ENCODE measurements at places on chromosomes 7 and 10. TPM values are rescaled to one million over a fixed set of nuclear protein-coding genes. Genes with fewer than 3 reads are reported as not detected.

- no peaks in the 10 kb centered on the region for H3K27me3 ChIP-seq
- no peak for DNase-seq
- H3K27ac ChIP-seq, result no peak overlapping the region
- H3K4me1 ChIP-seq, result no peaks in the 10 kb centered on the region
Observed at GRCh38 chr10:24096281-24096680, 112.7 kb upstream of the KIAA1217 start.

DNA sequence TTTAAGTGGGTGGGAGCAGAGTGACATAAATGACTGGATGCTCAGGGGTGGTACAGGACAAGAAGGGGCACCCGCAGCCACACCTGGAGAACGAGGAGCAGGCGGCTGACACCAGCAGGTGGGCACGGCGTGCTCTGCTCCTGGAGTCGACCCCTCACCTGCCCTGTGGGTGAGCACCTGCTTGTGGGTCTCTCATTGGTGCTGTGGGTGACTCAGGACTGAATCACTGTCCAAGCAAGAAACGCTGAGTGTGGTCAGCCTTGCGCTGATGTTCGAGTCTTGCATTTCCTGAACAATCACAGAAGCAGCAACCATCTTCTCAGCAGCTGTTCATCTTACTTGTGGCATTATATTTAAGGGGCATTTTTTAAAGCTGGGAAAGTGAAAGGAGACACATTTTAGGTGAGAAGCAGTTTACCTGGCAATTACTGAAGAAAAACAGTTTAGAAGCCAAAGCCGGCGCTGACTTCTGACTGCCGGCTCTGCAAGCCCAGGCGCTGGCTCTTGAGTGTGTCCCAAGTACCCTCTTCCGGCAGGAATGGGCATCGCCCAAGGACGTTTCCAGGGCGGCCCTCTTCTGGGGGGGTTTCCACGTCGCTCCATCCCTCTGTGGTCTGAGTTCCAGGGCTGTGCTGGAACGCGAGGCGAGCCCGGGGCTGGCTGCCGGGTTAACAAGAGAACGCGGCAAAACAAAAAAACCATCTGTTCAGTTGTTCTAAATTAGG, 145.2 kb upstream of the PFKP start:
- peaks cover 4% of the 10 kb centered on the region for H3K27me3 ChIP-seq
- no peaks in the 10 kb centered on the region for H3K36me3 ChIP-seq
- H3K4me3 ChIP-seq, result no peak overlapping the region
- H3K4me1 ChIP-seq, result no peaks in the 10 kb centered on the region

- H3K27me3 ChIP-seq, result no peaks in the 10 kb centered on the region
- no peak for DNase-seq
- H3K27ac ChIP-seq, result no peak overlapping the region
- peaks cover 5% of the 10 kb centered on the region for H3K4me1 ChIP-seq
Observed at GRCh38 chr10:127319271-127319670, 122.9 kb upstream of the INSYN2A start.

DNA sequence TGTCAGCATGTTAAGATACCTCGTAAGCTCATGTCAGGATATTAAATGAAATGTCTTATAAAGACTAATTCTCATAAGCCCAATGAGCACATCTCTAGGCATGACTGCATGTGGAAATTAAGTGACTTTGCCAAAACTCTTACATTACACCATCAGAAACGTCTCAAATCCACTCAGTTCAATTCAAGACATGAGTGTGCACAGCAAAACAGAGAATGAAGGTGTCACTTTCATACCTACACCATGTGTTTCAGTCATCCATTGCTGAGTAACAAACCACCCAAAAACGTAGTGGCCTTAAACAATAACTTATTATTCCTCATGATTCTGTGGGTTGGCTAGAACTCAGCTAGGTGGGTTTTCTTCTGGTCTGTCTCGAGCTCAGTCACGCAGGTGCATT, 99.8 kb downstream of the ATE1 start:
- no peaks in the 10 kb centered on the region for H3K36me3 ChIP-seq
- H3K27me3 ChIP-seq, result no peaks in the 10 kb centered on the region
- no peak overlapping the region for H3K4me3 ChIP-seq
- H3K27ac ChIP-seq, result no peak overlapping the region
- no peaks in the 10 kb centered on the region for H3K4me1 ChIP-seq

The PNLIPRP3 gene
- not detected for total RNA-seq

GRCh38 chr10:121369616-121370015, 228.6 kb downstream of the FGFR2 start:
- H3K27me3 ChIP-seq, result no peaks in the 10 kb centered on the region
- DNase-seq, result peak; percentile 69
- no peaks in the 10 kb centered on the region for H3K4me1 ChIP-seq
- no peak overlapping the region for H3K4me3 ChIP-seq
- H3K36me3 ChIP-seq, result no peaks in the 10 kb centered on the region

The RADIL gene
- 6.6 TPM for total RNA-seq

DNA sequence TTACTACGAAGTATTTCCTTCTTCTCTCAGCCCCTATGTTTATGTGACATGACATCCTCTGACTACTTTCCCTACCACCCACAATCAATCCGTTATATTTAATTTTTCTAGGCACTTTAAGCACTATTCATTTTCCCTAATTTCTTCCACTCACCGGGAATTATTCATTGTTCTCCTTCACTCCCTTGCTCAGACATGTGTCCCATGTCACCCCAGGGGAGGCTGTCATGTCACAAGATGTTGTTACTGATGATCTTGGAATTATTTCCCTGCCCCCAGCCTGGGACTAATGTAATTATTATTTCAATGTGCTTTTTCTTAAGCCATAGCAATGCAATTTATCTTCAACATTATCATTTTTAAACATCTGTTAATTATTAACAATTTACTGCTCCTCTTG, 317.2 kb downstream of the PHF14 start:
- H3K27me3 ChIP-seq, result no peaks in the 10 kb centered on the region
- H3K36me3 ChIP-seq, result no peaks in the 10 kb centered on the region
- H3K4me1 ChIP-seq, result no peaks in the 10 kb centered on the region
- no peak overlapping the region for H3K27ac ChIP-seq
- DNase-seq, result no peak

- H3K4me3 ChIP-seq, result no peak overlapping the region
- DNase-seq, result no peak
- no peaks in the 10 kb centered on the region for H3K27me3 ChIP-seq
- peaks cover 37% of the 10 kb centered on the region for H3K36me3 ChIP-seq
- no peaks in the 10 kb centered on the region for H3K4me1 ChIP-seq
- H3K27ac ChIP-seq, result no peak overlapping the region
Observed at GRCh38 chr7:149016876-149017275, 11.4 kb downstream of the PDIA4 start.

GRCh38 chr7:94296881-94297280, 97.8 kb upstream of the COL1A2 start:
- no peaks in the 10 kb centered on the region for H3K27me3 ChIP-seq
- no peak overlapping the region for H3K4me3 ChIP-seq
- no peak overlapping the region for H3K27ac ChIP-seq
- peaks cover 10% of the 10 kb centered on the region for H3K4me1 ChIP-seq
- no peak for DNase-seq
- no peaks in the 10 kb centered on the region for H3K36me3 ChIP-seq

DNA sequence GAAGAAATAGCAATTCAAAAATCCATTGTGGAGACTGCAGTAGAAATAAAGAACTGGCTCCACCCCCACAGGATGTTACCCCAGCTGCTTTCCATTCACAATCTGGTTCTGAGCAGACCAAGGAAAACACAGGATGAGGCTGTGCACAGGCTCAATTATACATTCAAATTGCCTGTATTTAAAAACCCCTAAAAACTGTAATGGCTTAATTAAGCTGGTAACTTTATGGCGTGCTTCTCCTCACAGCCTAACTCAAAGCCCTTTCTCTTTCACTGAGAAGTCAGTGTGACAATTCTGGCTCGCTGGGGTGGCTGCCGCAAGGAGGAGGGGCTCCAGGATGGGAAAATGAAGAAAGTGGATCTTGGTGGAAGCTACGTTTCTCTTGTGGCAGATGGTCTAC, 1191.1 kb downstream of the SORCS1 start:
- H3K27ac ChIP-seq, result no peak overlapping the region
- H3K36me3 ChIP-seq, result no peaks in the 10 kb centered on the region
- H3K4me1 ChIP-seq, result no peaks in the 10 kb centered on the region
- H3K4me3 ChIP-seq, result no peak overlapping the region

The LRRD1 gene
- total RNA-seq, result 0.63 TPM

DNA sequence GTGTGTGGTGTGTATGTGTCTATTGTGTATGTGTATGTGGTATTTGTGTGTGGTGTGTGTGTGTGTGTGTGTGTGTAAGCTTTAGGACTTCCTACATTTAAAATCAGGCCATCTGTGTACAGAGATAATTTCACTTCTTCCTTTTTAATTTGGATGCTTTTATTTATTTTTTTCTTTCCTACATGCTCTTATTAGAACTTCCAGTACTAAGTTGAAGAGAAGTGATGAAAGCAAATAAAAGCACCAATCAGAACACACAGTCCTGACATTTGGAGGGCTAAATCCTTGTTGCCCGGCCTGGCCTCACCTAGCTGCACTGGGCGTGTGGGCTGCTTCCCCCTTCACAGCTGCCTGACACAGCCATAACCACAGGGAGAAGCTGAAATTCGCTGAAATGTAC, 3.8 kb upstream of the MRC1 start:
- no peak overlapping the region for H3K27ac ChIP-seq
- no peaks in the 10 kb centered on the region for H3K36me3 ChIP-seq
- H3K27me3 ChIP-seq, result no peaks in the 10 kb centered on the region
- no peak overlapping the region for H3K4me3 ChIP-seq

The VWDE gene
- total RNA-seq, result 0.68 TPM

The CNTNAP2 gene
- 45.3 TPM for total RNA-seq

The TM9SF3 gene
- 89.5 TPM for total RNA-seq

DNA sequence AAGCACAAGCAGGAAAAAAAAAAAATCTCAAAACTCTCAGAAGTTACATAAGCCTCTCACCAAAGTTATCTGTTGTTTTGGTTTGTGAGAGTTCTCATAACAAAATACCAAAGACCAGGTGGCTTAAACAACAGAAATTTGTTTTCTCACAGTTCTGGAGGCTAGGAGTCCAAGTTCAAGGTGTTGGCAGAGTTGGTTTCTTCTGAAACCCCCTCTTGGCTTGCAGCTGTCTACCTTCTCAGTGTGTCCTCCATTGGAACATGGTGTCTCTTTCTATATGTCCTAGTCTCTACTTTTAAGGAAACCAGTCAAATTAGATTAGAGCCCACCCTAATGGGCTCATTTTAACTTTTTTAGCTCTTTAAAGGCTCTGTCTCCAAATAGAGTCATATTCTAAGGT, 44.9 kb downstream of the TNKS2 start:
- DNase-seq, result no peak
- H3K27me3 ChIP-seq, result no peaks in the 10 kb centered on the region
- H3K4me1 ChIP-seq, result no peaks in the 10 kb centered on the region
- no peak overlapping the region for H3K27ac ChIP-seq
- H3K4me3 ChIP-seq, result no peak overlapping the region

- H3K4me1 ChIP-seq, result no peaks in the 10 kb centered on the region
- no peaks in the 10 kb centered on the region for H3K27me3 ChIP-seq
- peak overlapping the region; percentile 9 for H3K27ac ChIP-seq
- no peak overlapping the region for H3K4me3 ChIP-seq
- no peaks in the 10 kb centered on the region for H3K36me3 ChIP-seq
- no peak for DNase-seq
Observed at GRCh38 chr7:99837649-99838361, 10.0 kb downstream of the CYP3A43 start.

DNA sequence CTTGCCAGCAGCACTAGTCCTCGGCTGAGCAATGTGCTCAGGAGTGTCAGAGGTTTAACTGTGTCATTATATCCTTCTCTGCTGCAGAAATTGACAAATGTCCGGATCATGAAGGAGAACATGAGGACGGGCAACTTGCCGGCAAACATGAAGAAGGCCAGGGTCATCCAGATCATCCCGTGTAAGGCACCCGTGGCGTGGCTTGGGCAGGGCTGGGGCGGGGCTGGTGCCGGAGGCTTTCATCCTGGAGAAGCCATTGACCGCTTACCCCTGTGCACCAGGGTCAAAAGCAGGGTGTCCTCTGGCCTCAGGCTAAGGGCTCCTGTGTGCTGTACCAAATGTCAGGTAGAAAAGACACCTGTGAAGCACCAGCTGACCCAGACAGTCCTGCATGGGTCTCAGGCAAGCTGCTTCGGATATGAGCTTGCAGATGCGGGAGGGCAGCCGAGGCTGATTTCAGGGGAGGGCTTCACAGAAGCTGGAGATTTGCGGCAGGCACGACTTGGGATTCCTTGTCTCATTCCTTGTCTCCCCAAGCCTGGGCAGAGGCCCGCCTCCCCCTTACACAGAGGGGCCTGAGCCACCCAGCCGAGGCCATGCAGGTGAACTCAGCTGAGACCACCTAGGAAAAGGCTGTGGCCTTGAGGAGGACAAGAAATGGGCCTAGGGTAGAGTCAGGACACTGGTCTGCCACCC, 55.4 kb downstream of the MKI67 start:
- H3K27me3 ChIP-seq, result no peaks in the 10 kb centered on the region
- H3K36me3 ChIP-seq, result peaks cover 57% of the 10 kb centered on the region
- no peaks in the 10 kb centered on the region for H3K4me1 ChIP-seq
- H3K27ac ChIP-seq, result no peak overlapping the region
- H3K4me3 ChIP-seq, result no peak overlapping the region
- no peak for DNase-seq

DNA sequence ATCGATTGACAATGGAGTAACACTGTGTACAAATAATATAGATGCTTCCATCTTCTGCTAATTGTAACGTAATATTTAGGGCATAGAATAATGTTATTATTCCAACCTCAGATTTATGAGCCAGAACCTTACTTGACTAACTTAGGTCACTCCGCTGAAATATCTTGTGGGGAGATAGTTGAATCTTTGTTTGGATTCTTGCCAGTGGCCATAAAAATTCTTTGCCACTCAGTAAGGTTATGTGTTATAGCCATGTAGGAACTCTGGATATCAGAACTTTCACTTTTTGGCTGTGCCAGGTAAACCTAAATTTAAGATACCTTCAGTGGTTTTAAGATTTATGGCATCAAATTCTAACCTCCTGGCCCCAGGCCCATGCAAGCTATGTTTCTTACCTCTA, 197.6 kb downstream of the WDR11 start:
- no peak for DNase-seq
- no peak overlapping the region for H3K4me3 ChIP-seq
- no peaks in the 10 kb centered on the region for H3K4me1 ChIP-seq
